ENCODE measurements at places on chromosomes 5 and 9.

- no peak for DNase-seq
Observed at GRCh38 chr9:113892861-113893491, 16.9 kb downstream of the ZNF618 start.

DNA sequence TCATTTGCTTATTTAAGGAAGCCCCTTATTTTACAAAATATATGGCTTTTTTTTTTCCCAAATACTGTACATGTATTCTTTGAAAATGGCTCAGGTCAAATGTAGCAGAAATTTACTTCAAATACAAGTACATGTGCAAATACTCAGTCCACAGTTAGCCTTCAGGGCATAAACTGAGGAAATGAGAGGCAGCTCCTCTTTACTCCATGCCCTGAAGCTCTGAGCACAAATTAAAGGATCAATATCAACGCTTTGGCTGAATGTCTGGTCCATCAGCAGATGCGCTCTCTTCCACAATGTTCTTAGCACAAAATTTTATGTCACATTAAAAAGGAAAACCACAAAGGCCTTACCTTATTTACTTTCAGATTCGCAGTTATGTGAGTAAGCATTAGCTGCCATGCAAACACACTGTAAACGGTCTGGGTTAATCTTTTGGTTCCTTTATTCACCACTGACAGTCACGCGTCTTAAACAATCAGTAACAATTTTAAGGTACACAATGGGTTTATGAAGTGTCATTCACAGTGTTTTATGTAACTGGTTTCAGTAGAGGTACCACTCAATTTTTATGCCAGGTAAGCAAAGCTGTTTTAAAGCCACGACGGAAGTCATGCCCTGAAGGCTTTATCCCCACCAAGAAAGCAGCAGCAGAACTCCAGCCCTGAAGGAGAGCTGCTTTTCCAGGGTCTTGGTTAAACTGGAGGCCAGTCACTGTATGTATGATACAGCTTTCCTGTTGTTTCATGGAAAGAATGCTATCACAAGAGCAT lies 103.4 kb downstream of the OTULIN start:
- peak; percentile 92 for DNase-seq

GRCh38 chr5:134248256-134248655 lies 22.4 kb upstream of the PPP2CA start:
- no peak for DNase-seq

DNA sequence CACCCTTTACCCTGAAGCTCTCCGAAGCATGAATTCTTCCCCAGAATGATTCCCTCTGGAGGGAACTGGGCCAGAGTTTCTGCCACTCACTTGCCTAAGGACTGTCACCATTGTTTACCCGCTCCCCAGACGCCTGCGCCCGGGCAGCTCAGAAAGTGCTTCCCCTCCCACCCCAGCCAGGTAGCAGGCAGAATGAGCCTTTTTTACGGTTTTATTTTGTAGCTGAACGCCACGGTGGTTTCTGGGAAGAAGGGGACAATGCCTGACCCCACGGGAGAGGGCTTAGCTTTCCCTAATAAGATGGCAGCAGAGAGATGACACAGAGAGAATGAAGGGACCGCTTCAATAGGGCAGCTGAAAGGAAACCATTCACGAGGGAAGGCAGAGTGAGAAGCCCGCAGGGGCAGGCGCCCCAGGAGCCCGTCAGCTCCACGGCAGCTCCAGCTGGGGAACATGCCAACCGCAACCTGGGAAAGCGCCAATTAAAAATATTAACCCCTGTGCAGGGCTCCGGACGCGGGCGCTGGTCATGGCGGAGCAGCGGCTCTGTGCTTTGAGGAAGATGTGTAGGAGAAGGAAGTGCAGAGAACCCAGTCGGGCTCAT lies 20.4 kb upstream of the NTNG2 start:
- peak; percentile 41 for DNase-seq

DNA sequence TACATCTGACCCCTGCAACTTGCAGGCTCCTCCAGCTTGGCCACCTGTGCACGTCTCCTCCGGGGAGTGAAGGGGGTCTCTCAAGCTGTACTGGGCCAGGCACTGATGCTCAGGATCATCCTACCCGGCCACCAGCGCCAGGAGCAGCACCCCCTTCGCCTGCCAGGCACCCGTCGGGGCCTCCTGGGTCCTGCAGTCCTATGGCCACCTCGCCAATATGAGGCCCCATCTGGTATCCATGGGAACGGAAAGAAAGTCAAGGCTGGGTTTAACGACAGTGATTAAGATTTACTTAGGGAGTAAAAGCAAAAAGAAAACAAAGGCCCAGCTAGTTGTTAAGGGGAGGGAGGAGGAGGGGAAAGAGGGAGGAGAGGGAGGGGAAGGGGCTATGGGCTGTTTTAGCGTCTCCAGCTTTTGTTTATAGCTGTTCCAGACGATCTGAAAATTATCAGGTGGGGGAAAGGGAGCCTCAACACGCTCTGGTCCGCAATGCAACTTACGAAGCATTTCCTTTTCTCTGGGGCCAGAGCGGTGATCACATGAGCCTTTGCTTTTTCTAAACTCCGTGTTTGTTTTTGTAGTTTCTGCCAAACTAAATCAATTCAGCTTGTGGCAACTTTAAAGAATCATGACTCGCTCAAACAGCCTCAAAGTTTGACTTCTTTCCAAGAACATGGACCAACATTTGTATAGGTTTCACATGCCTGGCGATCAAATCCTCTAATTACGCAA lies 132.4 kb downstream of the ROR2 start:
- no peak for DNase-seq

DNA sequence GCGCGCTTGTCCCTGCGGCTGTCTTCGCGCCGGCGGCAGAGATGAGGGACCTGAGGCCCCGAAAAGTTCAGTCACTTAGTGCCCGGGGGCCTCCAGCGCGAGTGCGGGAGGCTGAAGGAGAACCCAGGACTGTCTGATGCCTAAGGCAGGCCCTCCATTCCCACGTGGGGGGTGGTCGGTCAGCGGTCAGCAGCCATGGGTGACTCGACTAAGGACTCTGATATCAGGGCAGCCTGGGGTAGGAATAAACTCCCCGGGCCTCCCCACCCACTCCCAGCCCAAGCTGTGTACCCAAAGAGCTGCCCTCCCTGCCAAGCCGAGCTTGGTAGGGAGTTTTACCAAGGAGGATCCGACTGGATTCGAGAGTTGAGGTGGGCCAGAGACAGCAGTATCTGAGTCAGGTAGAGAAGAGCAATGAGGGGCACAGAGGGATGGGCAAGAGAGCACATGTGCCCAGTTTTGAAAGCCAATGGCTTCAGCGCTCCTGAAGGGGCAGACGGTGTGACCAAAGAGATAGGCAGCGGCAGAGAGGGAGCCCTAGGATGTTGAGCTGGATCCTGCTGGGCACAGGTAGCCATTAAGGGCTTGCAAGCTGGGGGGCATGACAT lies 787 bp downstream of the FGFR4 start:
- DNase-seq, result no peak

DNA sequence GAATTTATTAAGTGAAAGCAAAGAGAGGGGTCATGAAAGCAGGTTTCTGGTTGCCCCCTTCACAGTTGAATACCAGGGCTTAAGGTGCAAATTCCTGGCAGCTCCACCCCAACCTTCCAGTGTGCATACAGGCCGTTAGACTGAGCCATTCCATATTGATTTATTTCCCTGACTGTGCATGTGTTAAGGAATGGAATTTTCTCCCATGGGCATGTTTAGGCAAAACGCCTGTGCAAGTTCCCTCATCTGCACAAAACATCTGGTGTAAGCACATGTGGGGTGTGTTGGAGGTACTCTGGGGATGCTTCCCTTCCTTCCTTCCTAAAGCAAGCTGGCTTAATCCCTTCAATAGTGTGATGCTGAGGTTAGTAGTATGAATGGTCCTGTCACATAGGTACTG lies 1470.6 kb downstream of the MAT2B start:
- no peak for DNase-seq

- DNase-seq, result peak; percentile 25
Observed at GRCh38 chr5:132883261-132883834, 9.9 kb downstream of the LEAP2 start.

- DNase-seq, result peak; percentile 44
Observed at GRCh38 chr5:124902097-124902821, 155.8 kb upstream of the ZNF608 start.

- no peak for DNase-seq
Observed at GRCh38 chr5:139808481-139809330, 13.1 kb downstream of the PSD2 start.

DNA sequence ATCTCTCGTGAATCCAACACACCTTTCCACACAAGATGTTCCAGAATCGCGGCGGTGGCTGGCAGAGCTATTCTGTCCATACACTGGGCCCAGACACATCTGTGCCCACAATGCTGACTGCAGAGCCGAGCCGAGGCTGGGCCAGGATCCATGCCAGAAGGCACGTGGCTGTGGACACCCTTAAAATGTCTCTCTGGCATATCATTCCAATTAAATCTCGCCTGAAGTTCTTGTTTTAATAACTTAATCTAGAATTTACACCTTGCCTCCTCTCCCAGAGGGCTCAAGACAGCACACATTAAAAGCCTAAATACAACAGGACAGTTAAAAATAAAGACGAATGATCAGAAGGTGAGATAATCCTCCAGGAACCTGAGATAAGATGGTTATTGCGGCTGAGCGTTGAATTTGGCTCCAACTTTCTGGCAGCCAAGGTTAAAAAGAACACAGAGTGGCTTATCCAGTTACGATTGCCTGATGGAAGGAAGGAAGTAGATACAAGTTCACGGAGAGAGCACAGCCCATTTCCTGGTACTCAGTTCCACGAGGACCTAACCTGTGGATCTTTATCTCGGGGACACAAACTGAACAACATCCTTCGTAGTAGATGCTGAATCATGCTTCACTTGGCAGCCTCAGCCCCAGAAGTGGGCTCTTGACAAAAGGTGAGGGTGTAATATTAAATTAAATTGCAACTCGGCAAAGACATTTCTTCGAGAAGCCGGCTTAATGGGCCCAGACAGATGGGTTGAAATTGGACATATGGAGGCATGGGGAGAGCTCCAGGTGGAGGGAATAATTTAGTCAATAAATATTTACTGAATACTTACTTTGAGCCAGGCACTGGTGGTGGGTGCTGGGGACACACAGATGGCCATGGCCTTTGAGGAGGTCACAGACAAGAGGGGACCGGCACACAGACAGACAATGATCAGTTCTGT lies 86.0 kb upstream of the TBC1D2 start:
- no peak for DNase-seq

DNA sequence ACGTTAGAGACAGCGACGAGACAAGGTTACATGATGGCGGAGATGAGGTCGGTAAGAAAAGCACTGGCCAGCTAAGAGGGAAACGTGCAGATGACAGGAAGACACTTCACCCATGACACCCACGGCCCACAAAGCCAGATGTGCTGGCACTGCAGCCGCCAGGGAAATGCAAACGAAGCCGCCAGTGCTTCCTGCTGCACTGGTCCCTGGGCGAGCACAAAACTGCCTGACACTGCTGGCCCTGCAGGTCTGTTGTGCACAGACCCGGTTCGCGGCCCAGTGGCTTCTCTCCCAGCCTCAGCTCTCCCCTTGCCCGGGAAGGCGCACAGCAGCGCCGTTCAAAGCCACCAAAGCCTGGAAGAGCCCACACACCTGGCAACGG lies 20.3 kb downstream of the QSOX2 start:
- no peak for DNase-seq

GRCh38 chr9:119298076-119298853 lies 71.0 kb downstream of the BRINP1 start:
- DNase-seq, result no peak

GRCh38 chr5:158619083-158619788 lies 480.5 kb downstream of the EBF1 start:
- no peak for DNase-seq

DNA sequence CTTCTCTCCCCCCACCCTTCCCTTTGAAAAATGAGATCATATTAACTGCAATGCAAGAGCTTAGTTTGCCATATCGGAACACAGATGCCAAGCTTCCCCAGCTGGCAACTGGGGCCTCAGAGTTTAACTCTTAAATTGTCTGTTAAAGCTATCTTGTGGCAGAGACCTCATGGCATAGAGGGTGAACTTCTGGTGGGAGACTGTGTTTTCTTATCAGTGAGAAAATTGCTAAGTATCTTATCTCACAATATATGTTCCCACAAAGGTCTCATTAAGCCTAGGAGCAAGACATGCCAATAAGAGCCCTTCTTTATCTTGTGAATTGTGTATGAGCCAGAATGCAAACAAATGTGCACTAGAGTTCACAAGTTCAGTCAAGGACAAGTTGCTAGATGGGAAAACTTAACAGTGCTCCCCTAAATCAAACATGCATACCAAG lies 12.3 kb downstream of the NFIB start:
- DNase-seq, result no peak

DNA sequence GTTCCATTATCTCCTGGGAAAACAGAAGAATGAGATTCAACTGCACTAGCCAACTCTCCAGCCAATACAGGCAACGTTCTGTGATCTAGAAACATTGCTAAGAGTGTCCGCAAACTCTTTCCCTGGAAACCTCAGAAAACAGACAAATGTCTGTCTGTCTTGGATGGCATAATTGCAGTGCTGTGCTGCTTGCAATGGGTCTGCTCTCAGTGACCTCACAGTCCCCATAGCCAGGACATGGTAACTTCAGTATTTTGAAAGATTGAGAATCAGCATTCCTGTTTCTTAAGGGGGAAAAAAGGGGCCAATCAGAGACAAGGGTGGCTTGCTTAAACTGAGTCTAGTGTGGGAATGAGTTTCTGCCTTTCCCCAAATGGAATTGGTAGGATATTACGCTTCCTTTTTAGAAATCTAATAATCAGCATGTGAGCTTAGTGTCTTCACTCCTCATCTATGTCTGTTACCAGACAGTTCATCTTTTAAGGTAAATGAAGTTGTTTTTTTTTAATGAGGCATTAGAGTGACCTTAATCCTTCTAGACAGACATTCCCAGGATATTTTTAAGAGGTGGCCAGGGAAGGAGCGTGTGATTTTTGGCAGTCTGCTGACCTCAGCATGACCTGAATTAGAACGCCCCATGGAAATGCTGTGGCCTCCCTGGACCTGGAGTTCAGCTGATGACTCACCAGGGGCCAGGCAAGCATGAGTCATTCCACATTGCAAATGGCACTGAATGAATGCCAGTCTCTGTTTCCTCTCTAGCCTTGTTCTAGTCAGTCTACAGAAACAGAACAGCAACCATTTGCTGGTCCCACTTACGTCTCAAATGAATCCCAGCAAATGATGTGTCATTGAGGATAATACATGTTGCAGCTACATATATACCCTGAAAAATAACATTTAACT lies 210.2 kb upstream of the ACTBL2 start:
- no peak for DNase-seq

- no peak for DNase-seq
Observed at GRCh38 chr5:152650413-152650812, 245.3 kb upstream of the NMUR2 start.

DNA sequence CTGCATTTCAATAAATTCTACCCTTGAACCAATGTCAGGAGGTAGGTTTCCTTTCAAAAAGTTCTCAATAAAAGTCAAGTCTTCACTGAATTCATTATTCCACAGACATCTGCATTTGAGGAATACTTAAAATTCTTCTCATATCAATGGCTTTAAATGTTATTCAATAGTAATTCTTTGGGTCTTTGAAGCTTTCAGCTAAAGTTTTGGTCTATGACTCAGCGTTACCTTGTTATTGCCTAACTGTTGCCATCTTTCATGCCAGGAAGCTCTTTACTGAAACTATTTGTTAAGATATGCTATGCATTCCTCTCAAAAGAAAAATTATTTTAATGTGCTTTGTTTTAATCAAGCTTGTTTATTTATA lies 170.5 kb downstream of the NNT start:
- DNase-seq, result no peak

GRCh38 chr5:51379331-51379700 lies 3.9 kb upstream of the ISL1 start:
- no peak for DNase-seq

GRCh38 chr5:15510092-15510491 lies 10.1 kb downstream of the FBXL7 start:
- no peak for DNase-seq
